GM12878 (cell line): ENCODE measurements at places on chromosomes 5 and 9. TPM values are rescaled to one million over a fixed set of nuclear protein-coding genes. Genes with fewer than 3 reads are reported as not detected.
A peak's percentile ranks its signal among the peaks of the same experiment; 100 is the strongest.

DNA sequence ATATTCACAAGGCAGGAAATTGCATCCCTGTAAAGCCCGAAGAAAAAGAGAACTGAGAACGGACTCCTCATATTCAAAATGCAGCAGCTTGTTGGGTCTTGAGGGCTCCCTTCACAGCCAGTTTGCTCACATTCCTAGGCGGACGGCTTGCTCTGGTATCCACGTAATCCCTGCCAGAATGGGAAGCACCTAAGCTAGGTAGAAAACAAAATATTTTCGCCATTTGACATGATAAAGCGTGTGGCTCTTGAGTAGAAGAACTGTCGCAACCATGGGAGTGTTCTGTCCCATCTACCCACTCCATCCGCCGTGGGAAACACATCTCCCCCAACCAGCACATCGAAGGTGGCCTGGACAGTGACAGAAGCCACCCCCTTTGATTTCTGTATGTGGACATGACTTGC lies 183.1 kb downstream of the GAS1 start:
- no peaks in the 10 kb centered on the region for H3K36me3 ChIP-seq
- no peak for DNase-seq
- no peak overlapping the region for H3K4me3 ChIP-seq
- no peaks in the 10 kb centered on the region for H3K4me1 ChIP-seq
- H3K27ac ChIP-seq, result no peak overlapping the region

DNA sequence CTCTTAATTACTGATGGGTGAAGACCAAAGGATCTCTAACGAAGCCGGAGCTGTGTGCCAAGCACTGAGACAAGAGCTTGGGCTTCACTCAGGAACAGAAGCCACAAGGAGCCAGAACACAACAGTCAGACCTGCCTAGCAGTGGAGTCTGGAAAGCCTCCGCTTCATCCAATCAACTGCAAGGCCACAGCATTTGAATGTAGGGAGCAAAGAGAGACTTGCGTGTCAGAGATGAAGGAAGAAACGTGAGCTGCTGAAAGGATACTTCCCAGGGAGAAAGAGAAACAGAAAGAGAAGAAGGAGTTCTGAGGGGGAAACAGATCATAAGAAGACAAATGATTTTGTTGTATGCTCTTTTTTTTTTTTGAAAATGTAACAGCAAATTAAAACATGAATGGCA lies 43.5 kb downstream of the DDX31 start:
- no peaks in the 10 kb centered on the region for H3K4me1 ChIP-seq
- no peak overlapping the region for H3K4me3 ChIP-seq
- H3K36me3 ChIP-seq, result peaks cover 22% of the 10 kb centered on the region
- H3K27me3 ChIP-seq, result no peaks in the 10 kb centered on the region

Gene LCN10
- 0.21 and 0.51 TPM in 2 replicates for total RNA-seq

- no peaks in the 10 kb centered on the region for H3K4me1 ChIP-seq
- no peak overlapping the region for H3K4me3 ChIP-seq
- no peak for DNase-seq
- H3K27ac ChIP-seq, result no peak overlapping the region
- no peaks in the 10 kb centered on the region; the same call in 1 of the 2 replicates for H3K27me3 ChIP-seq
Measured at GRCh38 chr9:70601000-70601951, 186.8 kb upstream of the KLF9 start.

Gene HSPA9
- total RNA-seq, result 307 and 347 TPM in 2 replicates

GRCh38 chr5:72281764-72282499 lies 38.1 kb downstream of the MRPS27 start:
- H3K4me1 ChIP-seq, result no peaks in the 10 kb centered on the region; the same call in 1 of the 2 replicates
- H3K36me3 ChIP-seq, result peaks cover 10% of the 10 kb centered on the region; the same call in 1 of the 2 replicates
- no peak overlapping the region for H3K27ac ChIP-seq
- no peak for DNase-seq

Gene TMEM245
- total RNA-seq, result 19.2 and 20.0 TPM in 2 replicates

DNA sequence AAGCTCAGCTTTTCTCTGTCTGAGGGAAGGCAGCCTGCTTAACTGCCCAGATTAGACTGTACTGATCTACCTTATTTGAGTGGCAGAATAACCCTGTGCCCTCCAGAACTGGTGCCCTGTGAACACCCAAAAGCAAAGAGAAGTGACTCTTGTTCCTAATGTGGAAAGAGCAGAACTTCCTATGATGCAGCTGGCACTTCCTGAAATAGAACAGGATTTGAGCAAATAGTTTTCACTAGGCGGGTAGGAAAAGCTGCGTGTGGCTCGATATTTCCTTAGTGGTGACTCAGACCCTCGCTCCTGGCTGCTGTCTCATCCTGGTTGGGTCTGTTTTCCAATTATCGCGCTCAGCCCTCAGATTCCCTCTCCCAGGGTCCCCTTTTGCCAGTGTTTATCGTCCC lies 89.9 kb downstream of the SH3TC2 start:
- no peaks in the 10 kb centered on the region for H3K36me3 ChIP-seq
- H3K27me3 ChIP-seq, result no peaks in the 10 kb centered on the region; the same call in 1 of the 2 replicates
- no peaks in the 10 kb centered on the region for H3K4me1 ChIP-seq
- no peak for DNase-seq
- H3K4me3 ChIP-seq, result no peak overlapping the region

Gene ENTPD2
- total RNA-seq, result 1.4 and 2.0 TPM in 2 replicates

Gene FOXD4
- total RNA-seq, result 0.24 TPM in 1 of 2 replicates, not detected in the other

DNA sequence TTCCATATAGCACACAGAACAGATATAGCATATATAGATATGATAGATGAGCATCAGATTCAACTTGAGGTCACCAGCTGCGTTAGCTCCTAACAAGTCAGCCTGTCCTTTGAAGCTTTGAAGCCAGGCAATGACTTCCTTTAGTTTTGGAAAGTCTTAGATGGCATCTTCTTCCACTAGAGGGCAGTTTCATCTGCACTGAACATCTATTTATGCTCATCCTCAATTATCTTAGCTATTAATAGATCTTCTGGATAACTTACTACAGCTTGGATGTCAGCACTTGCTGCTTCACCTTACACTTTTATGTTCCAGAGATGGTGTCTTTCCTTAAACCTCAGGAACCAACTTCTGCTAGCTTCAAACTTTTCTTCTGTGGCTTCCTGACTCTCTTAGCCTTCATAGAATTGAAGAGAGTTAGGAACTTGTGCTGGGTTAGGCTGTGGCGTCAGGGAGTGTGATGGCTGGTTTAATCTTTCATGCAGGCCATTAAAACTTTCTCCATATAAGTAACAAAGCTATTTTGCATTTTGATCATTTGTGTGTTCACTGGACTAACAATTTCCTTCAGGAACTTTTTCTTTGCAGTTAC lies 1401.4 kb downstream of the EFNA5 start:
- no peak overlapping the region for H3K27ac ChIP-seq
- no peaks in the 10 kb centered on the region for H3K4me1 ChIP-seq
- no peak for DNase-seq
- H3K27me3 ChIP-seq, result no peaks in the 10 kb centered on the region
- no peak overlapping the region for H3K4me3 ChIP-seq

Gene BARHL1
- total RNA-seq, result not detected in 2 replicates

DNA sequence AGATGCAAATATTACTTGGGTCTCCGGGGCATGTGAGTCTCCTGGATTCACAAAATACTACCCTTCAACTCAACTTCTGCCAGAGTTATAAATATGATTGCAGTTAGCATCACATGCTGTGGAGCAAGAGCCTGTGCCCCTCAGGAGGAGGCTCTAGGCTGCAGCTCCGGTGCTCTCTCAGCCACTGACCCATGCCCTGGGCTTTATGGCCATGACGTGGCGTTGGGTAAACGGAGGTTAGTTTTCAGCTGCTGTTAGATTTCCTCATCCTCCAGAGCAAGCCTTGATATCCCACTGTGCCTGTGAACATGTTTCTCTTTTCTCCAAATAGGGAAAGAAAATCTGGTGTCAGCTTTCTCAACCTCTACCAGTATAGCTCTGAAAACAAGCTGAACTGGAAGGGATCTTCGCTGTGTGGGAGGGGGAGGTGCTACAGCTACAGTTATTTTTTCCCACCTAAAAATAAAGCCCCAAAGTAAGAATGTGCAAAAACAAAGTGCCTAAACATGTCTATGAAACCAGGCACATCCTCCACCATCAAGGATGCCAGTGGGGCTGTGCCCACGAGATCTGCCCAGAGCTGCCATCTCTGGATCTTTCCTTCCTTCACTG lies 124.4 kb upstream of the GPR151 start:
- H3K36me3 ChIP-seq, result no peaks in the 10 kb centered on the region
- no peak overlapping the region for H3K27ac ChIP-seq
- H3K4me3 ChIP-seq, result no peak overlapping the region
- peaks cover 2% of the 10 kb centered on the region; the same call in 1 of the 2 replicates for H3K27me3 ChIP-seq
- DNase-seq, result no peak

Gene ZNF300
- 0.08 and 0.13 TPM in 2 replicates for total RNA-seq

GRCh38 chr9:90894986-90895687 lies 93.5 kb downstream of the SYK start:
- no peak overlapping the region for H3K4me3 ChIP-seq
- no peak overlapping the region for H3K27ac ChIP-seq
- no peaks in the 10 kb centered on the region for H3K4me1 ChIP-seq
- DNase-seq, result no peak
- H3K36me3 ChIP-seq, result peaks cover 4% of the 10 kb centered on the region; the same call in 1 of the 2 replicates

Gene ABCA2
- total RNA-seq, result 1.8 and 2.6 TPM in 2 replicates

DNA sequence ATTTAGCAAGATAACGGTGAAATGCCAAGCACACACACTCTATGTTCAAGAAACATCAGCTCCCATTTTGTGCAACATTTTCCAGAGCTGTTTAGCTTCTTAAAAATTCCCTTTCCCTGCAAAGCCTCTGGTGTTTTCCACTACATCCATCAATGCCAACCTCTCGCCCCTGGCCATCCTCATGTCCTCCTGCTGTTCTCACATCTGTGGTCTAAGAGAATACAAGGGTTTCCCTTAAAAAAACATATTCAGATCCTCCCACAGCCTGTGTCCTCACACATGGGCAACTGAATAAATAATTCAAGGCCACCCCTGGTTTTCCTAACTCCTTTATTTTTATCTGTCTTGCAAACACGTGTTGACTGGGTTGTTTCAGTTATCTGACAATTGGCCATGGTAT lies 70.3 kb downstream of the PAPPA start:
- no peak overlapping the region for H3K4me3 ChIP-seq
- H3K36me3 ChIP-seq, result no peaks in the 10 kb centered on the region
- no peaks in the 10 kb centered on the region; the same call in 1 of the 2 replicates for H3K27me3 ChIP-seq
- no peaks in the 10 kb centered on the region for H3K4me1 ChIP-seq

GRCh38 chr5:128491291-128491690 lies 46.8 kb downstream of the FBN2 start:
- H3K27me3 ChIP-seq, result no peaks in the 10 kb centered on the region
- H3K4me1 ChIP-seq, result no peaks in the 10 kb centered on the region
- no peak overlapping the region for H3K27ac ChIP-seq
- H3K4me3 ChIP-seq, result no peak overlapping the region
- H3K36me3 ChIP-seq, result no peaks in the 10 kb centered on the region

Gene PCDHGB1
- 0.16 and 0.21 TPM in 2 replicates for total RNA-seq

DNA sequence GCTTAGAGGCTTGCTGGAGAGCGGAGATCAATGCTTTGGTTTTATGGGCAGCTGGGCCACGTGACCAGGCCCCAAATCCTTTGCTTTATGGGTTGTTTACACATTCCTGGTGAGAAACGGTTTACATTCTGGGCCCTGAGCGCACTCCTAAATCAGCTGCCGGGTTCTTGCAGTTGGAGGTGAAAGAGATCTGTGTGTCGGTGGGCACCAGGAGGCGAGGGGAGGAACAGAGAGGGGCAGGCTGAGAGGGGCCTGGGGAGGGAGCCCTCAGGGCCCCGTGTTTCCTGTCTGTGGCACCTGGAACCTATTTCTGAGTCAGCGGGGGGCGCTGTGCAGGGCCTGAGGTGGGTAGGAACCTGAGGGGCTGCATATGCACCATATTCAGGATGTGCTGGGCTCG lies 63.5 kb upstream of the HAND1 start:
- H3K36me3 ChIP-seq, result no peaks in the 10 kb centered on the region
- no peak overlapping the region for H3K27ac ChIP-seq
- no peaks in the 10 kb centered on the region for H3K27me3 ChIP-seq
- DNase-seq, result no peak
- no peak overlapping the region for H3K4me3 ChIP-seq
- H3K4me1 ChIP-seq, result peaks cover 3% of the 10 kb centered on the region; the same call in 1 of the 2 replicates

- H3K36me3 ChIP-seq, result no peaks in the 10 kb centered on the region
- H3K27me3 ChIP-seq, result no peaks in the 10 kb centered on the region
- DNase-seq, result no peak
- no peak overlapping the region for H3K27ac ChIP-seq
- no peak overlapping the region for H3K4me3 ChIP-seq
Measured at GRCh38 chr5:38723426-38723825, 122.4 kb upstream of the OSMR start.

GRCh38 chr9:94852373-94852772 lies 125.9 kb downstream of the AOPEP start:
- no peak overlapping the region for H3K4me3 ChIP-seq
- H3K27me3 ChIP-seq, result no peaks in the 10 kb centered on the region
- H3K4me1 ChIP-seq, result no peaks in the 10 kb centered on the region
- DNase-seq, result no peak
- H3K27ac ChIP-seq, result no peak overlapping the region
- no peaks in the 10 kb centered on the region for H3K36me3 ChIP-seq

DNA sequence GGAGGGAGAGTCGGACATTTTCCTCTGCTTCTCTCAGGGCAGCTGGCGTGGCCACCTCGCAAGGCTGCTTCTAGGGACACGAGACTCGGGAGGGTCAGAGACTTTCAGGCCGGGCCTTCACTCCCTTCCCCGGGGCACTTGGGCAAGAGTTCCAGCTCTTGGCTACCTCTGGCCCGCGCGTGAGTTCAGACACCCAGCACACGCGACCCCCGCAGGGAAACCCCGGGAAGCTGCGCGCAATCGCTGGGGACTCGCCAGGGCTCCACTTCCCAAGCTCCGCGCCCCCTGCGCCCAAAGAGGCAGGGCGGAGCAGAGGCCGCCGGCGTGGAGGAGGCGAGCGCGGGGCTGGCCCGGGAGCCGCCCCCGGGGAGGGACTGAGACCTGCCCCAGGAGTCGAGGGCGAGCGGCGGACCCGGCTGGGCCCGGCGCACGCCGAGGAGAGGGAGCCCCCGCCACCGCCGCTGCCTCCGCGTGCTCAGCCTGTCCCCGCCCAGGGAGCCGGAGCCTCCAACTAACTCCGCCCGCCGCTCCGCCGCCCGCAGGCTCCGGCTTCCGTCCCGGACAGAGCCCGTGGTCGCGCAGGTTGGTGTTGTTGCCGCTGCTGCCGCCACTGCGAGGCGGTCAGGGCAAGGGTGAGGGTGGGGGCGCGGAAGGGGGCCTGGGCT lies at the start of gene PAM:
Gene PAM (plus strand): TSS at position 539 of the 665 bp plus-strand sequence. CDS start 110,891 bp downstream, outside the sequence.
- H3K27ac ChIP-seq, result peak within 1 kb of the TSS; percentile 81
- no peak for DNase-seq
- peak within 1 kb of the TSS; percentile 99 for H3K4me3 ChIP-seq
- H3K36me3 ChIP-seq, result no peaks in the 10 kb centered on the region
- H3K27me3 ChIP-seq, result no peaks in the 10 kb centered on the region; the same call in 1 of the 2 replicates
- H3K4me1 ChIP-seq, result peaks cover 11% of the 10 kb centered on the region

- no peaks in the 10 kb centered on the region for H3K36me3 ChIP-seq
- H3K4me1 ChIP-seq, result no peaks in the 10 kb centered on the region
- H3K4me3 ChIP-seq, result no peak overlapping the region
- no peak overlapping the region for H3K27ac ChIP-seq
- no peaks in the 10 kb centered on the region for H3K27me3 ChIP-seq
Measured at GRCh38 chr9:94699715-94700373, 26.7 kb upstream of the AOPEP start.

Gene TMC1
- total RNA-seq, result 0.23 TPM in 1 of 2 replicates, not detected in the other

GRCh38 chr9:88033359-88033702 lies 59.0 kb upstream of the CDK20 start:
- no peak for DNase-seq
- no peak overlapping the region for H3K27ac ChIP-seq
- H3K36me3 ChIP-seq, result no peaks in the 10 kb centered on the region
- no peaks in the 10 kb centered on the region for H3K4me1 ChIP-seq
- no peaks in the 10 kb centered on the region for H3K27me3 ChIP-seq
